ENCODE measurements at places on chromosomes 4 and X. TPM values are rescaled to one million over a fixed set of nuclear protein-coding genes. Genes with fewer than 3 reads are reported as not detected.

GRCh38 chr4:32061916-32062315 lies 1341.7 kb downstream of the PCDH7 start:
- no peaks in the 10 kb centered on the region for H3K27me3 ChIP-seq
- H3K4me3 ChIP-seq, result no peak overlapping the region
- no peak overlapping the region for H3K27ac ChIP-seq
- no peaks in the 10 kb centered on the region for H3K4me1 ChIP-seq
- no peaks in the 10 kb centered on the region for H3K36me3 ChIP-seq

The RXFP1 gene
- 0.57 TPM for total RNA-seq

- H3K27ac ChIP-seq, result no peak overlapping the region
- H3K4me1 ChIP-seq, result no peaks in the 10 kb centered on the region
- no peak for DNase-seq
Measured at GRCh38 chrX:134633832-134634231, 24.4 kb downstream of the PLAC1 start.

DNA sequence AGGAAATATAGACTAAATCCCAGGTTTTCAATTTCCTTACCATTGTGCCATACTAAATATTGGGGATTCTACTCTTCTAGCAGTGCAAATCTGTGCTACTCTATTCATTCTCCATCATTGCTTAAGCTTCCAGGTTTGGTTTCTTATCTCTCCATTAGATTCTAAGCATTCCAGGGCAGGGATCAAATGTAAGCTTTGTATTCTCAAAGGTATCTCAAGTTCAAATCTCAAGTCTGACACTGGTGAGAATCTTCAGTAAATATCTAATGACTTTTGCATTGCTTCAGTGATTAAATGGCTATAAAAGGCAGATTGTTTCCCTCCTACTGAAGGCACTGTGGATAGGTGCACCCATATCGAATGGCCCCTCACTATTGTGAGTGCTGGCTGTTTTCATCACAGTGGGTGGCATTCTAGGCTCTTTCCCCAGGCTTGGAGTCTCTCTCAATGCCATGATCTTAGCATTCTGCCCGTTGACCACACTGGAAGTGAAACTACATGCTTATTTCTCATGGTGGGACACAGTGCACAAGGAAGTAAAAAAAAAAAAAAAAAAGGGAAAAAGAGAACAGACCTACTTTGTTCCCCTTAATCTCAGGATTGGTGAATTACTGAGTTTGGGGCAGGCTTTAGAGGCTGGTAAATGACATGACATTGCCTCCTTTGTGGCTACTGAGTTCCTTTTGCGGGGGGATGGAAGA lies 28.7 kb downstream of the FAM9C start:
- H3K4me3 ChIP-seq, result no peak overlapping the region
- no peak overlapping the region for H3K27ac ChIP-seq
- H3K4me1 ChIP-seq, result no peaks in the 10 kb centered on the region
- no peak for DNase-seq
- H3K27me3 ChIP-seq, result no peaks in the 10 kb centered on the region

DNA sequence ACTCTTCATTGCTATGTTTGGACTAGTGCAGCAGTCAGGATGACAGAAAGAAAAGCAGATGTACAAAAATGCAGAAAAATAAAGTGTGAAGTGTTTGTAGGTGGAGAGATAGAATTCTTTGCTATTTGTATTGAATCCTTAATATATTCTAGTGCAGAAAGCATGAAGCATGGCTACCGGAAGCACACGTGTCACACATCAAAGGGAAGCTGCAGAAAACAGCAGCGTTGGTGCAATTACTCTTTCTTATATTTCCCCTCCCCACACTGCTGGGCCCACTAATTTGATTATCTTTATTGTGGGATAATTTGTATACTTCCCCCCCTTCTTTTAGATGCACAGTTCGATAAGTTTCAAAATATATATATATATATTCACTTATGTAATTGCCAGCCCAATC lies 35.9 kb upstream of the TAPT1 start:
- no peak overlapping the region for H3K27ac ChIP-seq
- no peak for DNase-seq
- no peaks in the 10 kb centered on the region for H3K27me3 ChIP-seq
- no peaks in the 10 kb centered on the region for H3K4me1 ChIP-seq
- no peaks in the 10 kb centered on the region for H3K36me3 ChIP-seq

The NPY2R gene
- total RNA-seq, result 0.09 TPM

All from aorta (tissue), 5 donors.